ENCODE measurements at places on chromosomes 2 and 18.

- DNase-seq, result no peak
Observed at GRCh38 chr2:226994775-226995174, 158.9 kb downstream of the RHBDD1 start.

- DNase-seq, result peak; percentile 49
Observed at GRCh38 chr2:157839162-157839801, 36.8 kb downstream of the ACVR1 start.

DNA sequence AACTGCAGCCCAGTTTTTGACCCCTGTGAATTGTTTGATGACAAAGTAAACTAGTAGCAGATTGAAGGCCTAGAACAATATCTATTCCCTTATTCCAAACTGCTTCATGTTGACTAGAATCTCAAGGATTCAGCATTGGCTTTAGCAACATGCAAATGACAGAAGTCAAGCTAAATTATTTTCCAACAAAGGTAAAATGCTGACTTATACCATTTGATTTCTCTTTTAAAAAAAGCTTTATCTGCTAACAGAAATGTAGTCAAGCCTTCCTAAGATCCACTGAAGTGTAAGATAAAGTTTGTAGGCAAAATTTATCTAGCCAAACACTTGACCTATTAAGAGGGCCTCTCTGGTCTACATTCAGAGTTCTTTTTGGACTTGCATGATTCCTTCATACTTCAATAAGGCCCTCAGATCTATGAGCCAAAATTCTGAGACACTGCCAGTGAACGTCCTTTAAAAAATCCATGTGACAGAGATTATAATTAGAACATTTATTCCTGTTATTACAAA is 9.5 kb upstream of the CYBRD1 start:
- no peak for DNase-seq

- peak; percentile 75 for DNase-seq
Observed at GRCh38 chr18:7062811-7063210, 54.8 kb downstream of the LAMA1 start.

GRCh38 chr2:212958757-212959295 is 192.6 kb downstream of the IKZF2 start:
- DNase-seq, result no peak

- DNase-seq, result no peak
Observed at GRCh38 chr2:157528963-157529751, 85.3 kb upstream of the CYTIP start.

DNA sequence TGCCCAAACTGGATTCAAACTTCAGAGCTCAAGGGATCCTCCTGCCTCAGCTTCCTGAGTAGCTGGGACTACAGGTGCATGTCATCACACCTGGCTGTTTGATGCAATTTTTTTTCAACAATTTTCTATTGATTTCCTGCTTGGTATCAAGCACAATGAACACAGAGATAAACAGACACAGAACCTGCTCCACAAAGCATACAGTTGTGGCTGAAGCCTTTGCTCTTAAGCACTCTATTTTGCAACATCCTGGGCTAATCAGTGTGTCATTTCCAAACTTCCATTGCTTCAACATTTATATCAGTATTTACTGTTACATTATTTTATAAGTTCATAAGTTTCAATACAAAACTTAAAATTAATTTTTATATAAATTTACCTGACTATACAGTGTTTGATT is 79.4 kb downstream of the NEB start:
- DNase-seq, result no peak

GRCh38 chr2:173521450-173522192 is 166.9 kb downstream of the CDCA7 start:
- peak; percentile 22 for DNase-seq

DNA sequence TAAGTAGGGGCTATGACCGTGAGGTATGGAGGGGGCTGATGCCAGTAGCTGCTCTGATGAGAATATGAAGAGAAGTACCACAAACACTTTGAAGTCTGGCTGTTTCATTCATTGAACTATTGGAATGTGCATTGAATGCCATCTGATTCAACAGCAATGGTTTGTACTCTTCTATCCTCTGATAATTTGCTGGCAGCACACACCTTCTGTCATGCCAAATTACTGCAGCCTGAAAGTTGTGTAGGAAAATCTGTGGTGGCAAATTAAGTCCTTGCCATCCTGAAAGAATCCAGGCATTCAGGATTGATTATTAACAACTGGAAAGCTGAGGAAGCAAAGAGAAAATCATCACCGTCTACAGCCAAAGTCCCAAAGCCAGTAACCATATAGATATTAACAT is 711.2 kb downstream of the NRXN1 start:
- no peak for DNase-seq

GRCh38 chr2:160144280-160144990 is 55.6 kb downstream of the ITGB6 start:
- peak; percentile 23 for DNase-seq

DNA sequence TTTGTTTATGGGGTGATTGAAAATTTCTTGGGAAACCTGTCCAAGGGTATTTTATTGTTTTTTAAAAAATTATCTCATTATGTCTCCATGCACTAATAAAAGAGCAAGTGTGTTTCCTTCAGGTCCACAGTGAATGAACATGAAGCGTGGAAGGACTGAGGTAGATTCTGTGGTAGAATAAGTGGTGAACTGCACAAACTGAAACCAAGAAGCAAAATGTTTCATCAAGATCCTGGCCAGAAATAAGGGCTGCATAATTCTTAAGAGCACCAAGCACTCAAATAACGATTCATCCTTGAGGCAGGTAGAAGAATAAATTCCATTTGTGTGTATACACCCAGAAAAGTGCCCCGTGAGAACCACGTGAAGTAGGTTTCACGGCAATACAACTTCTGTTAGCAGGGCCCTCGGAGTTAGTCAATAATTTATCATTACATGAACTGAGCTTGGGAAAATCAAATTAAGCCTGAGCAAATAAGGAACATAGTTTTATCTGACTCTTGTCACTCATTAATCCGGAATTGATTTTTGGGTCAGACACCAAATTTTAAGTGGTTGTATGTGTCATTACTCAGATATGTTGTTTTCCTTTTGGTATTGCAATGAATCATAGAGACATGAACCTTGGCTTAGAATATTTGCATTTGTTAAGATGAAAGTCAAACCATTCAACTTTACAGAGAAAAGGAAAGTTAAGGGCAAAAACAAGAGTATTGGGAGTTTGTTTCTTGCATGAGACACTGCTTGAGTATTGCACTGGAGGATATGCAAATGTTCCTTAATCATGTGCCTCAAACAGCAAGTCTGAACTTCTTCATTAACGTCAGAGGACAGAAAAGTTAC is 472.6 kb upstream of the NETO1 start:
- DNase-seq, result peak; percentile 99

DNA sequence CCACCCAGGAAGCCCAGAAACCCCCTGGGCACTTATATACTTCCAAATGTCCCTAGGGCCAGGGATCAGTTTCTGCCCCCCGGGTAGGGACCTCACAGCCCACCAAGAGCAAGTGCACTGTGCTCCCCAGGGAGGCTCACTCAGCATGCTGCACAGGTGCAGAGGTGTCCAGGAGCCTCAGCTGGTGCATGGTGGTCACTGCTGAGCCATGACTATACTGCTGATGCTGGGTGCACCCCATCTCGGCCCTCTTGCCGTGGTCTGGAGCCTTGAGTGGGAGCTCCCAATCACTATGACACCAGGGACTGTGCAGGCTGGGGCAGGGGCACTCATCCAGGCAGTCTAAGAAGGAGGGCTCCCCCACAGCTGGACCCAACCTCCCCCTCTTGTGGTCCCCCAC is 617.8 kb upstream of the RAB6C start:
- no peak for DNase-seq

DNA sequence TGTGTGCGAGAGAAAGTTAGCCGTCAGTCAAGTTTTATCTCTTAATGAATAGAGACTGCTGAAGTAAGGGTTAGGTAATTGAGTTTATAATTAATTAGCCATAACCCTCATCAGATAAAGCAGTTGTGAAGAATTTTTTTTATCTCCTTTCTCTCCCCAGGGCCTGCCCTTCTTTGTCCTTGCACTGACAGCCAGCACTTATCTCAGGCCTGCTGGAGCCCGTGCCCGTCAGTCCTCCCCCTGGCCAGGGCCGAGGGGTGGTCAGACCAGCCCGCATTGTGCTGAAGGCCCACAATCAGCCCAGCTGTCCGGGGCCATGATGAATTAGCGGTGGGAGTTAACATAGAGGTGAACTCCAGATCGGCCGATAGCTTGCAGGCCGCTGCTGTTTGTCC is 315.7 kb downstream of the GBX2 start:
- no peak for DNase-seq

DNA sequence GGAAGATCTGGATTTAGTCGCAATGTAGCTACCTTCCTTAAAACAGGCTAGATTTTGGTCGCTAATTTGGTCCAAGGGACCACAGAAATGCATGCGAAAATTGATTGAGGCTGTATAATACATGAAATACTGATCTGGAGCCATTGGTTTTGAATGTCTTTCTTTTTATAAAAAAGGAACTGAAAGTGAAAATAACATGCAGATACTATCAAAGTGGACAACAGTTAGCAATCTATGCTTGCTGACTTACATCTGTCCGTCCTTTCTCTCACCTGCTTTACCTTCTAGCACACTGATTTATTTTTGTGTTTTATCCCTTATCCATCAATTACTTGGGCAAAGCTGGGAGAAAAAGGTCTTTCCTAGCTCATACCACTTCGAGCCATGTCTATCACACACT is 1459.8 kb upstream of the ACVR2A start:
- no peak for DNase-seq

- peak; percentile 93 for DNase-seq
Observed at GRCh38 chr2:85702172-85702571, 8.0 kb downstream of the GNLY start.

GRCh38 chr18:60096428-60096827 is 196.6 kb downstream of the PMAIP1 start:
- DNase-seq, result peak; percentile 53

- no peak for DNase-seq
Observed at GRCh38 chr2:236161082-236161462, 7.1 kb downstream of the GBX2 start.
